ENCODE measurements at places on chromosomes 2 and 18. TPM values are rescaled to one million over a fixed set of nuclear protein-coding genes. Genes with fewer than 3 reads are reported as not detected.

DNA sequence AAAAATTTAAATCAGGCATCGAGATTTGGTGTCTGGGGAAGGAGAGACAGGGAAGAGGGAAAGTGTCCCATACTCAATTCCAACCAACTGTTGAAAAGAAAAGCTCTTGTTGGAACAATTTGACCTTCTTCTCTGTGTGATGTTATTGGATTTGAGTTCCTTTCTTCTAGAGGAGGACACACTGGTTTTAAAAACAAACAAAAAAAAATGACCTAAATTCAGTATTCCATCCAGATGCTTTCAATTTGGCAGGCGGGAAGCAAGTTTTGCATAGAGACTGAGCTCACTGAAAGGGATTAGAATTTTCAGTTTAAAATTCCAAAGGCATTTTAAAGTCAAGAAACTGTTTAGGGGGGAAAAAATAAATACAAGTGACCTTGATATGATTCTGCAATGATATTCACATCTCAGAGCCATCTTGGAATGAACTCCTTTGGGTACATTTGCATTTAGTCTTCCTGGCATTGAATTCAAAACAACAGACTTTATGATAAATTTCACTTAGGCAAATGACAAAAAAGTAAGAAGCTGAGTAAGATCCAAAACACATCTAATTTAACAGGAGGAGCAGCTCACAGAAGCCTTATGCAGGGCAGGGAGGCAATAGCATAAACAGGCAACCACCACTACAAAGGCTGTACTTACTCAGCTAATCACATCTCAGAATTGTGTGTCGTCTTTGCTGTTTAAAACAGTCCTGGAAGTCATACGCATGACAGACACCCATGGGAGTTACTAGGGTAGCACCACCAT lies 126.8 kb downstream of the CDH20 start:
- DNase-seq: no peak

- DNase-seq: no peak
Observed at GRCh38 chr2:169272010-169272409, 90.3 kb downstream of the LRP2 start.

DNA sequence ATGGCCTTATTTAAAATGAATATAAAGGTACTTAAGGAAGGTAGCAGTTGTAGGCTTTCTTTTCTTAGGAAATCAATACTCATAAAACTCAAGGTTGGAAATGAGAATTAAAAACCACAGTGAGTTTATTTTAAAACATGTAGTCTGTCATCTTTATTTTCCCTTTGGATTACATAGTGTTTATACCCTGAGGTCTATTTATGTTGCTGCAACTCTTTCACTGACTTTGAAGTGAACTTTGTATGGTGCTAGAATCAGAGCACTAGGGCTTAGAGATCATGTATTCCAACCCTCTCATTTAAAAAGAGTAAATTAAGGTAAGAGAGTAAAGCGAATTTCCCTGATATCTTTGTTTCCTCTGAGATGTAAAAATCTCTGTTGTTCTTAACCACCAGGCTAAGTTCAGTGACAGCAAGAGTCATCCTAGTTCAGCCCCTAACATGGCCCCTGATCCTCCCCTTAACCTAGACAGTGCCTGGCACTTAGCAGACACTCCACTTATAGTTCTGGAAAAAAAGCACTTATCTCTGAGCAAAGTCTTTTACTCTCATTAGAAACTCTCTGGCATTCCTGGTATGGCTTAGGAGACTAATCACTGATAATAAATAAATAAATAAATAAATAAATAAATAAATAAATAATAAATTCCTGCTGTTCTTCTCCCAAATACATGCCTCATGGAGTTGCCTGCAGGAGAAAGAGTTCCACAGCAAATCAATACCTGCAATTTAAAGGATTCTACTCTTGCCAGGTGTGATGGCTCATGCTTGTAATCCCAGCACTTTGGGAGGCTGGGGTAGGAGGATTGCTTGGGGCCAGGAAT lies 33.0 kb upstream of the PPP1R1C start:
- no peak for DNase-seq

DNA sequence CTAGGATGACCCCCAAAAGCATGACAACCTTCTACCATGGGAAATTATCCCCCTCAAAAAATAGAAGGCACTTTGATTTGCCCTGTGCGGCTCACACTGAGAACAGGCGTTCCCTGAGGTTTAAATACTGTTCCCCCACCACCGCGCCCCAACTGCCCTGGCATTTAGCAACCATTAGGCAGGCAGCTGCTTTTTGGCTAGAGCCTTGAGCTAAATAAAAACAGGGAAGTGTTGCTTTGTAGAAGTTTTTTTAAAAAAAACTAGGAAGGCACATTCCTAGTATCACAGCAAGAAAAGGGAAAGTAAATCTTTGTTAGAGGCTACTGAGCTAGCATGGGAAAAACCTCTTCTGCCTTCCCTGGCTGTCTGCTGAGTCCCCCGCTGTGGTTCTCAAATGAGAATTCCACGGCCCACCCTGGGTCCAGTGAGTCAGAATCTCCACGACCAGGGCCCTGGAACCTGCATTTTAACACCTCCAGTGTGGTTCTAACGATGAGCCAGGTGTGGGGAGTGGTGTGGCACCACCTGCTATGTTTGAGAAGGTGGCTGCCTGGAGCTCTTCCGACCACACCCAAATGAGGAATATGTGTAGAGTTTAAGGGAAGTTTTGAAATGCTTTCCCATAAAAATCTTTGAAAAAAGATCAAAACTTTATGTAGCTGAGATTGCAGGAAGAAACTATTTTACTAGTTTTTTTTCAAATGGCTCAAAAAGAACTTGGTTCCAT lies 66.4 kb downstream of the VIT start:
- no peak for DNase-seq

- no peak for DNase-seq
Observed at GRCh38 chr2:226001716-226002115, 602.2 kb downstream of the NYAP2 start.

The LAPTM4A gene
- polyA plus RNA-seq: 625 TPM

Measured in right lung (tissue), 10 donors.